ENCODE measurements at places on chromosomes 7 and 10. TPM values are rescaled to one million over a fixed set of nuclear protein-coding genes. Genes with fewer than 3 reads are reported as not detected.

- no peak overlapping the region for H3K4me3 ChIP-seq
- peaks cover 1% of the 10 kb centered on the region for H3K27me3 ChIP-seq
- no peaks in the 10 kb centered on the region for H3K4me1 ChIP-seq
- no peaks in the 10 kb centered on the region for H3K36me3 ChIP-seq
These were observed 220.1 kb downstream of the PPP1R3A start for GRCh38 chr7:113698556-113699220.

DNA sequence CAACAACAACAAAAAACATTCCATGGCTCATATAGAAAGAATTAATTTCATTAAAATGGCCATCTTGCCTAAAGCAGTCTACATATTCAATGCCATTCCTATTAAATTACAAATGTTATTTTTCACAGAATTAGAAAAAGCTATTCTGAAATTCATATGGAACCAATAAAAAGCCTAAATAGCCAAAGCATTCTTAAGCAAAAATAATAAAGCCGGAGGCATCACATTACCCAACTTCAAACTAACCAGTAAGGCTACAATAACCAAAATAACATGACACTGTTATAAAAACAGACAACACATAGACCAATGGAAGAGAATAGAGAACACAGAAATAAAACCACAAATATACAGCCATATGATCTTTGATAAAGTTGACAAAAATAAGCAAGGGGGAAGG is 330.4 kb downstream of the KIF20B start:
- H3K4me3 ChIP-seq = no peak overlapping the region
- H3K36me3 ChIP-seq = no peaks in the 10 kb centered on the region
- H3K27me3 ChIP-seq = peaks cover 3% of the 10 kb centered on the region
- no peak for DNase-seq
- no peaks in the 10 kb centered on the region for H3K4me1 ChIP-seq
- H3K27ac ChIP-seq = no peak overlapping the region

The COL17A1 gene
- total RNA-seq = not detected

- no peaks in the 10 kb centered on the region for H3K27me3 ChIP-seq
- DNase-seq = no peak
- no peak overlapping the region for H3K27ac ChIP-seq
- H3K36me3 ChIP-seq = no peaks in the 10 kb centered on the region
- H3K4me3 ChIP-seq = no peak overlapping the region
These were observed 240.7 kb downstream of the TSPAN12 start for GRCh38 chr7:120617275-120617674.

DNA sequence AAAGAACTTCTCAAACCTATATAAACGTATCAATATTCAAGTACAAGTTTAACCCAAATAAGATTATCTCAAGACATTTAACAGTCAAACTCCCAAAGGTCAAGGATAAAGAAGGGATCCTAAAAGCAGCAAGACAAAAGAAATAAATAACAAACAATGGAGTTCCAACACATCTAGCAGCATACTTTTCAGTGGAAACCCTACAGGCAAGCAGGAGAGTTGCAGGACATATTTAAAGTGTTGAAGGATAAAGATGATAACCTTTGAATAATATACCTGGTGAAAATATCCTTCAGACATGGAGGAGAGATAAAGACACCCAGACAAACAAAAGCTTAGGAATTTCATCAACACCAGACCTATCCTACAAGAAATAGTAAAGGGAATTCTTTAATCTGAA is 82.8 kb downstream of the TES start:
- peaks cover 16% of the 10 kb centered on the region for H3K27me3 ChIP-seq
- DNase-seq = no peak
- no peak overlapping the region for H3K4me3 ChIP-seq
- H3K27ac ChIP-seq = no peak overlapping the region
- H3K4me1 ChIP-seq = no peaks in the 10 kb centered on the region
- H3K36me3 ChIP-seq = no peaks in the 10 kb centered on the region

- no peaks in the 10 kb centered on the region for H3K36me3 ChIP-seq
- DNase-seq = no peak
- no peak overlapping the region for H3K27ac ChIP-seq
- H3K4me3 ChIP-seq = no peak overlapping the region
These were observed 74.8 kb downstream of the THSD7A start for GRCh38 chr7:11757153-11757552.

- no peaks in the 10 kb centered on the region for H3K27me3 ChIP-seq
- no peak overlapping the region for H3K27ac ChIP-seq
- H3K4me1 ChIP-seq = no peaks in the 10 kb centered on the region
- DNase-seq = no peak
- H3K4me3 ChIP-seq = no peak overlapping the region
These were observed 81.6 kb upstream of the ETV1 start for GRCh38 chr7:14071045-14071444.

The EN2 gene
- total RNA-seq = not detected

The FRAT1 gene
- 3.0 TPM for total RNA-seq

GRCh38 chr10:33392706-33393105 is 58.2 kb upstream of the NRP1 start:
- no peaks in the 10 kb centered on the region for H3K4me1 ChIP-seq
- H3K27me3 ChIP-seq = peaks cover 7% of the 10 kb centered on the region
- no peak overlapping the region for H3K27ac ChIP-seq
- no peak for DNase-seq
- no peaks in the 10 kb centered on the region for H3K36me3 ChIP-seq

The NEURL1 gene
- total RNA-seq = 1.7 TPM

The VAX1 gene
- total RNA-seq = not detected

DNA sequence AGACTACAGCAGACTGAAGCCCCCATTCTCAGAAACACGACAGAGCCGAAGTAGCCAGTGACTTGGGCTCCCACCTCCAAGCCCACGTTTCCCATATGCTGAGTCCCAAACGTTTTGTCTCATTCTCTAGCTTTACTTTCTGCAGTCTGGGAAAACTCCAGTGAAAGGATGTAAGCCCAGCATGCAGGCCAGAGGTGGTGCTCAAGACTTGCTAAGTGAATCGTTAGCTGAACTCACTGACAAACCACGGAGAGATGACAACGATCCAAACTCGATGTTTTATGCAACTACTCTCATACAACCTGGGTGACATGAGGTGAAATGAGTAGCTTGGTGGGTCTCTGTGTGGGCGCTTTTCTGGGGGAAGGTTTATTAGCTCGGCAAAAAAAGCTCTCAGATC is 731.8 kb downstream of the SUGCT start:
- no peak for DNase-seq
- H3K4me3 ChIP-seq = no peak overlapping the region
- H3K36me3 ChIP-seq = no peaks in the 10 kb centered on the region
- H3K27ac ChIP-seq = no peak overlapping the region

DNA sequence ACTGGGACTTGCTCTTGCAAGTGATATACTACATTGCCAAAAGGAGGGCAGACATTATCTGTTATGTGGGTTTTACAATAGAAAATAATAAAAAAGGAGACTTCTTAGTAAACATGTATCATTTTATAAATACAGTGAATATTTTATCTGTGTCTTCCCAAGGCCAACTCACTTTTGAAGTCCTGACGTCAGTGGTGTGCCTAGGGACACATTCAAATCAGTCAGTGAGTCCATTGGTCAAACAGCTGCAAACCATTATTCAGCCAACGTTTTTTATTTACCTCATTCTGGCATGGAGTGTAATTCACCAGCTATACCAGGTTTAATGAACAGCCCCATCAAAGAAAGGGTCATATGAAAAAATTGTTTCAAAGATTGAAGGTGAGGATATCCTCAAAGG is 263.7 kb downstream of the IPMK start:
- no peaks in the 10 kb centered on the region for H3K36me3 ChIP-seq
- DNase-seq = no peak
- H3K27ac ChIP-seq = no peak overlapping the region
- H3K4me3 ChIP-seq = no peak overlapping the region
- no peaks in the 10 kb centered on the region for H3K4me1 ChIP-seq

- no peaks in the 10 kb centered on the region for H3K27me3 ChIP-seq
- H3K36me3 ChIP-seq = peaks cover 7% of the 10 kb centered on the region
- H3K27ac ChIP-seq = no peak overlapping the region
These were observed 45.5 kb downstream of the VOPP1 start for GRCh38 chr7:55526770-55527169.

DNA sequence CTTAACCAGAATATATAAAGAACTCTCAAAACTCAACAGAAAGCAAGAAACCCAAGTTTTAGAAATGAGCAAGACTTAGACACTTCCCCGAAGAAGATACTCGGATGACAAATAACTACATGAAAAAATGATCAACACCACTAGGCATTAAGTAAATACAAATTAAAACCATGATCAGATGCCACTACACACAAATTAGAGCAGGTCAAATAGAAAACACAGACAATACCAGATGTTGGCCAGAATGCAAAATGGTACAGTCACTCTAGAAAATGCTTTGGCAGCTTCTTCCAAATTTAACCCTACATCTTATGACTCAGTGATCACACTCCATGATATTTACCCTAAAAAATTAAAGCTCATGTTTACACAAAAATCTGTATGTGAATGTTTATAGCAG is 18.4 kb downstream of the TMEM176A start:
- H3K4me1 ChIP-seq = no peaks in the 10 kb centered on the region
- no peak overlapping the region for H3K4me3 ChIP-seq
- H3K27ac ChIP-seq = no peak overlapping the region
- DNase-seq = no peak

DNA sequence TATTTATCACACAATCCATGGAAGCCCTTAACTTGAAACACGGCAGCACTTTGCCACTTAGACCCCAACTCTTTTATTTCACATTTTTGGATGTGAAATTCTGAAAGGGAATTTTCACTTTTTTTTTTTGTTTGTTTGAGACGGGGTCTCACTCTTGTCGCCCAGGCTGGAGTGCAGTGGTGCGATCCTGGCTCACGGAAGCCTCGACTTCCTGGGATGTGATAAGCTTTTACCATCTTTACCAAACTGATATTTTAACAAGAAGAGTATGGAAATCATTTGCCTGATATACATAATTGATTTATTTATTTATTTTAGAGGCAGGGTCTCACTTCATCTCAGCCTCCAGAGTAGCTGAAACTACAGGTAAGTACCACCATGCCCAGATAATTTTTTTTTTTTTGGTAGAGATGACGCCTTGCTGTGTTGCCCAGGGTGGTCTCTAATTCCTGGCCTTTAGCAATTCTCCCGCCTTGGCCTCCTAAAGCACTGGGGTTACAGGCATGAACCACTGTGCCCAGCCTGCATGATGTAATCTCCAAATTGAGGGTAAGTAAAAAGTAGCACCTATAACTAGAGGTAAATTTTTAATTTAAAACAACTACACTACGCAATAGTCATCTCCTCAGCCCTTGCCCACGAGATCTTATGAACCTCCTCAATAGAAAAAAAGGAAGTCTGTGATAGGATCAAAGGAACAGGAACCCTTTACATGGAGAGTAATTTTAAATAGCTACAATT is 180.7 kb upstream of the KLF14 start:
- peaks cover 83% of the 10 kb centered on the region for H3K36me3 ChIP-seq
- H3K4me3 ChIP-seq = peak overlapping the region; percentile 87
- DNase-seq = peak; percentile 15
- H3K27me3 ChIP-seq = no peaks in the 10 kb centered on the region
- H3K4me1 ChIP-seq = peaks cover 89% of the 10 kb centered on the region

The ZNF277 gene
- 21.5 TPM for total RNA-seq

The GLRX3 gene
- 121 TPM for total RNA-seq

- peaks cover 84% of the 10 kb centered on the region for H3K36me3 ChIP-seq
- peak; percentile 44 for DNase-seq
- H3K4me3 ChIP-seq = peak overlapping the region; percentile 94
- peaks cover 8% of the 10 kb centered on the region for H3K4me1 ChIP-seq
- peak overlapping the region; percentile 97 for H3K27ac ChIP-seq
These were observed 3.7 kb downstream of the IKZF1 start for GRCh38 chr7:50308203-50308531.

- H3K4me3 ChIP-seq = no peak overlapping the region
- H3K27me3 ChIP-seq = no peaks in the 10 kb centered on the region
- H3K27ac ChIP-seq = no peak overlapping the region
These were observed 31.6 kb downstream of the IL15RA start for GRCh38 chr10:5945561-5946418.

DNA sequence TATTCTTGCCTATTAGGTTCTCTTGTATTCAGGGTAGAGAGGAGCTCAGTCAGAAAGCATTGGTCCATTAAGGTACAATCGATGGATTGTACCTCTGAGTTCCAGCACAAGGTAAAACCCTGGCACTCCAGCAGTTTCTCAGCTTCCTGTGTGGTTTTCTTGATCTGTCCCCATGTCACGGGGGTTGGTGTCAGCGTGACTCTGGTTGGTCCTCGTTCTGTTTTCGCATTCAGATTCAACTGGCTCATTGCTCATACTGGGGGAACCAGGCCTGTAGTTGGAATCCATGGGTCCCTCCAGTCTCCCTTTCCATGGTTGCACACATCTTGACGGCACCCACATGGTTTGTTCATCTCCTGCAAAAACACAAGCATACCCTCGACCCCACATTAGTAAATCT is 32.7 kb upstream of the RASGEF1A start:
- peaks cover 33% of the 10 kb centered on the region for H3K4me1 ChIP-seq
- peak overlapping the region; percentile 65 for H3K27ac ChIP-seq
- peak; percentile 79 for DNase-seq
- H3K4me3 ChIP-seq = no peak overlapping the region
- peaks cover 10% of the 10 kb centered on the region for H3K27me3 ChIP-seq

The CPA4 gene
- not detected for total RNA-seq

- H3K4me1 ChIP-seq = no peaks in the 10 kb centered on the region
- H3K36me3 ChIP-seq = no peaks in the 10 kb centered on the region
- H3K4me3 ChIP-seq = no peak overlapping the region
- DNase-seq = no peak
These were observed 117.0 kb downstream of the POU6F2 start for GRCh38 chr7:39094731-39095130.

The PLCE1 gene
- total RNA-seq = not detected

DNA sequence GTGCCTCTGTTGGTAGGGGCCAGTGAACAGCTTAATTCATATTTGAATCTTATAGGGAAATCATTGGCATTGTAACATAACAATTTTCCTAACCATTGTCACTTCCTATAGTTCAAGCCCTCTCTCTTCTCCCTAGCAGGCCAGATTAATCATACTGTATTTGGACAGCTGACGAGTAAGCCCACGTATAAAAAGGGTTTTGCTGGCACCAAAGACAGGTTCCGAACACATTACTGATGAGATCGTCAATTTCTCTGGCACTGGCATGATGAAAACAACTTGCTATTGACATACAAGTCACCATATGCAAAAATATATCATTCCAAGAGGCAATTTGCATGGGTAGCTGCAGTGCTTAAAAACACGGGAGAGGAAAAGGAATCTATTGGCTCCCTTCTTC is 891.1 kb upstream of the AUTS2 start:
- no peak for DNase-seq
- no peak overlapping the region for H3K4me3 ChIP-seq
- no peaks in the 10 kb centered on the region for H3K36me3 ChIP-seq
- no peak overlapping the region for H3K27ac ChIP-seq
- no peaks in the 10 kb centered on the region for H3K27me3 ChIP-seq
- H3K4me1 ChIP-seq = no peaks in the 10 kb centered on the region

The PCDH15 gene
- total RNA-seq = not detected

- no peak overlapping the region for H3K27ac ChIP-seq
- H3K27me3 ChIP-seq = no peaks in the 10 kb centered on the region
- no peak for DNase-seq
- H3K4me3 ChIP-seq = no peak overlapping the region
These were observed 46.8 kb downstream of the TBXAS1 start for GRCh38 chr7:139875821-139876241.
